Tibial nerve (tissue), 4 donors: ENCODE measurements at places on chromosomes 2 and 18. TPM values are rescaled to one million over a fixed set of nuclear protein-coding genes. Genes with fewer than 3 reads are reported as not detected.

KLHL41 gene
- total RNA-seq, result 1.7 TPM

DNA sequence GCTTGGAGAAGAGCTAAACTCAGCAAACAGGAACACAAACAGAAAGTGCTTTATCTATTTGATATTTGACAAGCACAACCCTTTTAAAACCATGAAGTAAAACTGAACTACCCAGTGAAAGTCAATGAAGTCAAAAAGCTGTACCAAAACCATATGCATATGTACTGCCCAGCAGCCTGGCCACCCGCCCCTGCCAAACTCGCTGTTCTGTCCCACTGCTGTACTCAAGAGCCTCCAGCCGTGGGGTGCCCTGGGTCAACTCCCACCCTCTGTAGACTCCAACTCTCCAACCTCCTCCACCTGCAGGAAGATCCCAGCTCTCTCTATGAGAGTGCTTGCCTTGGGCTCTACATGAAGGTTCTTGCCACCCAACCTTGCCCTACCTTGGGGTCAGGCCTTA lies 268.2 kb downstream of the AGPS start:
- no peaks in the 10 kb centered on the region for H3K36me3 ChIP-seq
- no peaks in the 10 kb centered on the region for H3K27me3 ChIP-seq
- H3K27ac ChIP-seq, result no peak overlapping the region
- H3K4me1 ChIP-seq, result no peaks in the 10 kb centered on the region
- no peak for DNase-seq

DNA sequence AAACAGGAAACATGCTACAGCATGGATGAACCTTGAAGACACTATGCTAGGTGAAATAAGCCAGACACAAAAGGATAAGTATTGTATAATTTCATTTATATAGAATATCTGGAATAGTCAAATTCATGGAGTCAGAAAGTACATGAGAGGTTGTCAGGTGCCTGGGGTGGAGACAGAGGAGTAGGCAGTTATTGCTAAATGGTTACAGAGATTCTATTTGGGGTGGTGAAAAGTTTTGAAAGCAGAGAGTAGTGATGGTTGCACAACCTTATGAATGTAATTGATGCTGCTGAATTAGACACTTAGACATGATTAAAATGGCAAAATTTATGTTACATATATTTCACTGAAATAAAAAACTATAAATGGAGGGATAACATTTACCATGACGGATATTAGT lies 197.4 kb downstream of the VAPA start:
- no peaks in the 10 kb centered on the region for H3K36me3 ChIP-seq
- DNase-seq, result no peak
- H3K27ac ChIP-seq, result no peak overlapping the region
- no peaks in the 10 kb centered on the region for H3K4me1 ChIP-seq

DNA sequence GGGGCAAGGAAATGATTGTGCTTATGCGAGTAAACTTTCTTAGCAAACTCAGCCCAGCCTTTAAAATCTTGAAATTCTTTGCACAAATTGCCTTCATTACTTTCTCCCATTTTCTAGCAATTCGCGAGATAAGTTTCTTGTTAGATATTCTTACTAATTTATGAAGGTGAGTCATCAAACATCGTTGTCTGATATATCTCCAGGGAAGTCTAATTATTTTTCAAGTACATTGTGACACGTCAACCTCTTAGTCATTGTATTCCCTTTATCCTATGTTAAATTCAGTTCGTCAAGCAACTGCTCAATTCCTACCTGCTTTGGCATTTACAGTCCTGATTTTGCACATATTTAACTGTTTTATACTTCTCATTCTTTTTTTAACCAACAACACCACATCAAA lies 854.5 kb upstream of the CRIM1 start:
- H3K4me1 ChIP-seq, result no peaks in the 10 kb centered on the region
- no peaks in the 10 kb centered on the region for H3K36me3 ChIP-seq
- no peak overlapping the region for H3K27ac ChIP-seq
- no peak overlapping the region for H3K4me3 ChIP-seq
- DNase-seq, result no peak
- no peaks in the 10 kb centered on the region for H3K27me3 ChIP-seq

DNA sequence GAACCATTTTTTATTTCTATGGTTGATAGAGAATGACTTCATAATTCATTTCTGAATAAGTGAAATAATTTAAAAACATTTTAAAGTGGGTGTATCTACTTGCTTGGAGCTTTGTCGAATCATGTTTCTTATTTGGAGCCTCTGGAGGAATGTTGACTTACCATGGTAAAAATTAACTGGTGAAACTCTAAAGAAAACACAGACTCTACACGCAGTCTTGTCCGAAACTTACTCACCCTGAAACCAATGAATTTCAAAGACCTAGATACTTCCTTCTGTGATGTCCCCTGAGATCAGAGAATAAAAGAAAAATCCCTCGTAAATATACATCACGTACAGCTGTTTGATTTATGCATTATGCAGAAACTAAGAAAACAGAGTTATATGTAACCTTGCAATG lies 665.2 kb upstream of the NRXN1 start:
- H3K4me1 ChIP-seq, result peaks cover 8% of the 10 kb centered on the region
- H3K27me3 ChIP-seq, result no peaks in the 10 kb centered on the region
- no peak overlapping the region for H3K27ac ChIP-seq
- H3K36me3 ChIP-seq, result no peaks in the 10 kb centered on the region

DNA sequence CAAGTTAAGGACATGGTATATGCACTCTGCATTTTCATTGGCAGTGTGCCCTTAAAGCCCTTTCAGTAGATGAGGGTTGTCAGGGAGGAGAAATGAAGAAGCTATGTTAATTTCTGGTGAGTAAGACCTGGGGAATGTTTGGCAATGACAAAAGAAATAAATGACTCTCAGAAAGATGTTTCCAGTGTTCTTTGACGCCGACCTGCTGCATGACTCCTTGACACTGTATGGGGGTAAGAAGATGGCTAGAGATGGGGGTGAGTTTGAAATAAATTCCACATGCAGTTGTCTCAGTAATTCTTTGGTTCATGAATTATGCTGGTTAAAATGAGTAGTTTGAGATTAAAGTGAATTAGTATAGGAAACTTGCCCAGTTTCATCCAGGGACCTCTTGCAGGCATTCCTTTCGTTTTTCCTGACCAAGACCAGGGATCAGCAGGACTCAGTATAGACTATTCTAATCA lies 5.9 kb downstream of the CCDC121 start:
- DNase-seq, result no peak
- H3K27ac ChIP-seq, result no peak overlapping the region
- H3K36me3 ChIP-seq, result peaks cover 7% of the 10 kb centered on the region
- peaks cover 8% of the 10 kb centered on the region for H3K4me1 ChIP-seq
- H3K4me3 ChIP-seq, result no peak overlapping the region
